ENCODE measurements at places on chromosomes 7 and 10. TPM values are rescaled to one million over a fixed set of nuclear protein-coding genes. Genes with fewer than 3 reads are reported as not detected.

DNA sequence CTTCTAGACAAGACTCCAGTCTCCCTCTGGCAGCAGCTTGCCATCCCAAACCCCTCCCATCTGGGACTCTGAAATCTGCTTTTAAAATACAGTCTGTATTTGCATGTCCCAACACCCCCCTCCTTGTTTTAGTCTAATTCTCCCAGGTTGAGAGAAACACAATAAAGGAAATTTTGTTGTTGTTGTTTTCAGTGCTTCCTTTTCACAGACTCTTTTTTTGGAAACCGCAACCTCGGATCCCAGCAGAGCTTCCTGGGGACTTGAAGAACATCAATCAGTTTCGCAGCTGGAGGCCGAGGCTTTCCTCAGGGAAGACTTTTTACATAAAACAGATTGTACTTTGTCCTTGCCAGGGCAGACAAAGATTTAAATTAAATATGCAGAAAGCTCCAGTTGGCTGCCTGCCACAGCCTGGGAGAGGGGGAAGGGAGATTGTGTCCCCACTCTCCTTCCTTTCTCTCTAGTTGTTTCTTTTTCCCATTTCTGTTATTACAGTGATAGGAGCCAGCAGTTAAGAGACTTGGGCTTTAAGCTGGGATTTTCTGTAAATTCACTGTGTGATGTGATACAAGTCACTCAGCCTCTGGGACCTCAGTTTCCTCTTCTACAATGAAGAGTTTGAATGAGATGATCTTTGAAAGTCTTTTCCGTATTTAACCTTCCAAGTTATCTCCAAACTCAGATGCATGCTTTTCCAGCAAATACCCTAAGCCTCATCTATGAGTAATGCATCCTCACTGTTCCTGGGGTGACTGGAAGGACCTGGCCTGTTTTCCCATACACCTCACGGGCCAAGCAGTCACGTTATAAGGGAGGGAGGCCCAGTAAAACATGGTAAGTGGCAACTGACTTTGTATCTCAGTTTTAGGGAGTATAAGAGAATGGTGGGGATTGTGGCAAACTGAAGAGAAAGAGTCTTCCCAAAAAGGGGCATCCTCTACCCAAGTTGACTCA is 192.3 kb downstream of the REEP3 start:
- DNase-seq: no peak

- DNase-seq: no peak
These were observed 102.8 kb upstream of the THSD7A start for GRCh38 chr7:11934796-11935195.

- DNase-seq: peak; percentile 59
These were observed 328.2 kb downstream of the TNS3 start for GRCh38 chr7:47253650-47254080.

DNA sequence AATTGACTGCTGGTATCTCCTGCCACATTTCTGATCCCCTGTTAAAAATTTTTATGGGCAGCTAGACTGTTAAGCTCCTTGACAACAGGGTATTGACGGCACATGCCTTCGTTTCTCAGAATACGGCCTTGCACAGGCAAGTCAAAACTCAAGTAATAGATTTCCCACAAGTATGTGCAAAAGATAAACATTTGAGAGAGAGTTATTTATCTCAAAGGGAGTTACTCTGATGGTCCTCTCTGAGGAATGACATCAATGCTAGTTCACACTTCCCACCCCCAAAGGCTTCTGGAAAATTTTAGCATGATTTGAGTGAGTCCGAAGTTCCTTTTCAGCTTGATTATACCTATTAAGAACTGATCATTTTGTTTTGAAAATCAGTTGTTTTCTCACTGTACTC is 71.9 kb downstream of the JCAD start:
- no peak for DNase-seq

The HABP2 gene
- not detected for total RNA-seq

- peak; percentile 94 for DNase-seq
These were observed 116.4 kb upstream of the NANOS1 start for GRCh38 chr10:118912961-118913600.

- peak; percentile 64 for DNase-seq
These were observed at the start of gene FAM241B for GRCh38 chr10:69629897-69630650. TSS of gene FAM241B (plus strand) at chr10:69630247. CDS start at chr10:69631744, 1,497 bp downstream.

DNA sequence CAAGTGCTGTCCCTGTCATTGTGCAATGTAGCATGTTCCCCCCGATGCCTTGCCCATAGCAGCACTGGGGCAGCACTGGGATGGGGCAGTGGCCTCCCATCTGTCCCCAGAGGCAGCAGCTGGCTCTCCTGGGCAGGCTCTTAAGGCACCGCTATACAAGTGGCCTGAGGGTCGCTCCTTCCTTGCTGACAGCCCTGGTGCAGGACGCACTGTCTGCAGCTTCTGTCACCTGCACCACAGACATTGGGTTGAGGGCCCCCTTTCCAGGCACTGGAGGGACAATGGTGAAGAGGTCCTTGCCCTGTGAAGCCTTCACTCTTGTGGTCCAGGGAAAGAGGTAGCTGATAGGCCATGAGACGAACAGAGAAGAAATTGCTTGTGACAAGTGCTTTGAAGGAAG is 10.6 kb downstream of the CPSF4 start:
- DNase-seq: no peak

DNA sequence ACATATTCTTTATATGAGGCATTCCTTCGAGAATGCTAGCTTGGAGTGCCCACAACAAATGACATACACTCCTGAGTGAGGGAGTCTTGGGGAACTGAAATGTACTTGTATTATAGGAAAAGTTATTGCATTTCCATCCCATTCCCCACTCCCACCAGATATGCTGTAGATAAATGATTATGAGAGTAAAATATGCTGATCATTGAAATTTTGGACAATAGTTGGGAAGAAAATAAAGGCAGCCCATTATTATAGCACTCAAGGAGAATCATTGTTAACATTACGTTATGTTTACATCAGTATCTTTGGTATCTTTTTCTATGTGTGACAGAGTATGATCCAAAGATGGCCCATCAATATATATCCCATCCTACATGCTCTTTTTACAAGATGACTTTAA is 194.4 kb downstream of the GATA3 start:
- DNase-seq: no peak

The MSS51 gene
- 3.3 TPM for total RNA-seq

The CLCN1 gene
- total RNA-seq: not detected

DNA sequence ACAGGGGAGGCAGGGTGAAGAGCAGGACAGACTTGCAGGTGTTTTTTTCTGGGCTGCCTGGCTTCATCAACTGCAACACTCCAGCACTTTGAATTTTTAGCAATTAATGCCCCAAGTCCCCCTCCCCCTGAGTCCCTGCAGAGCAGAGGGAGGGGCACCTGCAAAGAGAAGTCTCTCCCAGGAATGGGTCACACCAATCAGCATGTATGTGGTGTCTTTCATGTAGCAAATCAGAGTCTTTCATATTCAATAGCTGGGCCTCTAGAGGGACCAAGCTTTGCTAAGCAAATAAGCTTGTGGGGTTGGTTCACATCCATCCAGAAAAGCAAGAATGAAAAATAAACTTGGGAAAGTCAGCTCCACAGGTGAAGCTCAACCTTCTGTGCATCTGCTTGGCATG is 90.7 kb downstream of the PARP12 start:
- DNase-seq: no peak

GRCh38 chr7:36287371-36288241 is 102.1 kb upstream of the ANLN start:
- peak; percentile 94 for DNase-seq

GRCh38 chr7:64636386-64636785 is 29.5 kb upstream of the ZNF107 start:
- no peak for DNase-seq

GRCh38 chr7:155506854-155507337 is 39.5 kb downstream of the CNPY1 start:
- no peak for DNase-seq

GRCh38 chr10:129626796-129627435 is 159.9 kb downstream of the MGMT start:
- no peak for DNase-seq

- no peak for DNase-seq
These were observed 45.7 kb downstream of the PARP12 start for GRCh38 chr7:140017034-140017433.

DNA sequence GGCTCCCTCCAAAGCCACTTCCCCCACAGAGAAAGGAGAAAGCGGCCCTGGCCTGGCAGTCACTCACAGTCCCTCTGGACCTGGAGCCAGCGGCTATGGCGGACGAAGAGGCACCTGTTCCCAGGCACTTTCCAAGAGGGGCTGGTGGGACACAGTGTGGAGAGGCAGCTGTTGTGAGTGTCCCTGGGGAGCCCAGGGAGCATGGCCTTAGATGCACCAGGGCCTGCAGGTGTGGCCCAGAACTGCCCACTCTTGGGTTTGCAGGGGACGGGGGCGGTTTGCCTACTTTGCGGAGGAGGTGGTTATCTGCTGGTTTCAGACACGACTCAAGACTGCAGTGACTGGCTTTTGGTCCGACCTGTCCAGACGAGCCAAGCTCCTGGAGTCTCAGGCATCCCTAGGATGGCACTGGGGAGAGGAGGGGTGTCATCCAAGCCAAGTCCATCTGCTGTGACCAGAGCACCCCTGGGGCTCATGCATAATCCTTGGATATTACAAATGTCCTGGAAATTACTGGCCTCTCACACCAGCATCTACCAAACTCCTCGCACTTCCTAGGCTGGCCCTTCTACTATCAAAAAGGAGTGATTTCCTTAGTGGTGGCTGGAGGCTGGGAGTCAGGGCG is 18.4 kb downstream of the CTBP2 start:
- no peak for DNase-seq

DNA sequence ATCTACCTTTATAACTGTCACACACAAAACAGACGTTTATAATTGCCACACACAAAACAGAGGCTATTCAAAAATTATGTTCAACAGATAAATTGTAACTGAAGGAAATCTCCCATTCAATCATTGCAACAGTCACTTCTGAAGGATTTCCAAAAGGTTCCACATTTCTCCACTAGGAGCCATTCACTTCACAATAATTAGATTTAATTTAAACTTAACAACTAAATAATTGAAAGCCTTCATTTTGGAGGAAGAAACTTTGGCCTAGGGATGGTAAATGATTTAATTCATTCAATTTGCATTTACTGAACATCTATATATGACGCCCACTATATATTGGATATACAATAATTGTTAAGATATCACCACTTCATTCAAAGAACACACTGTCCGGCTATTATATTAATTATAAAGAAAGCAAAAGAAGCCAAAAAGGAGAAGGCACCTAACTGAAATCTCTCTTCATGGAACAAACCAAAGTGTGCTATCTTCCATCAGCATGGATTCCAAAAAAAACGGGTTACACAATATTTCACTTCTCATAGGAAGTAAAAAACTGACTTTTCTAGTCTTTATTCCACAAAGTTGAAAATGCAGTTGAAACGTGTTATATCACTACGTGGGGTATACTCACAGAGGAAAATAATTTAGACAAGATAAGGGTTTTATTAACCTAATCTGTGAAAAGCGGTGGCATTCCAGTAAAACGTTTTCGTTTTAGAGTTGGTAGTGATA is 1.7 kb downstream of the ATAD1 start:
- no peak for DNase-seq

The SPDYE16 gene
- total RNA-seq: not detected

DNA sequence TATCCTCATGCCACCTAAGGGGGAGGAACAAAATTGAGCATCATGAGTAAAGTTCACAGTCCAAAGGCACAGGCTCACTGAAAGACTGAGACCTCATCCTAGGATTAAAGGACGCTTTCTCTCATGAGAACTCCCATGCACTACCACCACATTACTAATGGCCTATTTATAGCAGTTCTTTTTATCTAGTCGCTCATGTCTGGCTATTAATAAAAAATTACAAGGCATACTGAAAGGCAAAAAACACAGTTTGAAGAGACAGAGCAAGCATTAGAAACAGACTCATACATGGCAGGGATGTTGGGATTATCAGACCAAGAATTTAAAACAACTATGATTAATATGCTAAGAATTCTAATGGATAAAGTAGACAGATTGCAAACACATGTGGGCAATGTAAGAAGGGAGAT is 46.0 kb upstream of the CDK13 start:
- DNase-seq: peak; percentile 30

DNA sequence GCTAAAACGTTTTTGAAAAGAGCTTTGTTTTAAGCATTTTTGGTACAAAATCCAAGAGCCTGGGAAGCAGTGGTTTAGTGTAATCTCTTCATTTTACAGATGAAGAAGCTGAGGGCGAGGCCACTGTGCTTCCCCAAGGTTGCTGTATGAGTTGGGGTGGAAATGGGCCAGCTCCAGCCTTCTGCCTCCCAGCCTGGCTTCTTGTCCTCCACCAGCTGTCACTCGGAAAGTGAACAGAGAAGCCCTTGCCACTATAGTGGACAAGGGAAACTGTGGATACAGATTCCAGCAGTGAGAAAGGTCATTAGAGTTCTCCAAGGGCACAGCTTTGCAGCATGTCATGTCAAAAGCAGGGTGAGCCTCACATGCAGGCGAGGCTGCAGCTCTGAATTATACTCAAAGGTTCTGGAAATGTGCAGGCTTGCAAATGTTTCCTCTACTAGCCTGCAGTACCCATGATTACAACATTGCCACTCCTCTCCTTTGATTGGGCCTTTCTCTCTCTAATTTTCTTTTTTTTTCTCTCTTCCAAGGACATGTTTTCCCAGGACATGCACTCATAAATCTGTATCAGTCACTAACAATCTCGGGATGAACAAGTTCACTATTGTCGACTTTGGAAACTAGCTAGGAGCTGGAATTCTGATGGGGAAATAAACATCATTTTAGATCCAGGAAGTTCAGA is 33.0 kb downstream of the BAMBI start:
- no peak for DNase-seq

DNA sequence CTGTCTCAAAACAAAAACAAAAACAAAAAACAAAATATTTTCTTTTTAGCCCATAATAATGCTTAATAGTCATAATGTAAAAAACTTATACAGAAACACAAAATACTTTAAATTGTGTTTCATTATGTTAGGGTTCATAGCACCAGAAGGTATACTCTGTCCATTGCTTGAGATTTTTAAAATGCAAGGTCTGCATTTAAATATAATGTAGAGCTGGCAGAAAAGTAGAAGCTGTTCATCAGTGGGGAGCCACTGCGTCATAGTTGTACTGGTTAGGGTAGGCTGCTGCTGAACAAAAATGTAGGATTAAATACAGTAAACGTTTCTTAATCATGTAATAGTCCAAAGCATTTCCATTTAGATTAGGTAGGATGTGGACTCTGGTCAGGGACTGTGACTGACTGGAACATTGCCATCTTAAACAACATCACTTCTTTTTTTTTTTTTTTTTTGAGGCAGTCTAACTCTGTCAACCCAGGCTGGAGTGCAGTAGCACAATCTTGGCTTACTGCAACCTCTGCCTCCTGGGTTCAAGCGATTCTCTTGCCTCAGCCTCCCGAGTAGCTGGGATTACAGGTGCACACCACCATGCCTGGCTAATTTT is 85.2 kb downstream of the ANKIB1 start:
- DNase-seq: no peak
